Stimulated activated CD8-positive, alpha-beta memory T cell treated with anti-CD3 and anti-CD28 coated beads, Interleukin-7, amount 100 ng/mL, for 1 hour (primary cell): ENCODE measurements at places on chromosomes 12 and 14.

DNA sequence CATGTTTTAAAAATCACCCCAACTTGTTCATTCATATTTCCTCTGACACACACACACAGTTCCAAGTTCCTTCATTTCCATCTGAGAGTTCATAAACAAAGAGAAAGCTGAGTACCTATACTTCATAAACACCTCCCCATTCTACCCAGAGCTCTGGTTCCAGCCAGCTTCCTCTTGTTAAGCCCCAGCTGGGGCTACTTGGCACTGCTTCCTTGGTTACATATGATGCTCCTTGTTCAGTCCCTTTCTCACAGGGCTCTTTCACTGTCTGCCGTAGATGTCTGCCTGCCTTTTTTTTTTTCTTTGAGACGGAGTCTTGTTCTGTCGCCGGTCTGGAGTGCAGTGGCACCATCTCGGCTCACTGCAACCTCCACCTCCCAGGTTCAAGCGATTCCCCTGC, 77.5 kb downstream of the COX16 start:
- DNase-seq = no peak

GRCh38 chr12:106157802-106158201, 19.0 kb upstream of the NUAK1 start:
- DNase-seq = no peak

GRCh38 chr12:104495786-104496185, 39.0 kb downstream of the CHST11 start:
- no peak for DNase-seq

DNA sequence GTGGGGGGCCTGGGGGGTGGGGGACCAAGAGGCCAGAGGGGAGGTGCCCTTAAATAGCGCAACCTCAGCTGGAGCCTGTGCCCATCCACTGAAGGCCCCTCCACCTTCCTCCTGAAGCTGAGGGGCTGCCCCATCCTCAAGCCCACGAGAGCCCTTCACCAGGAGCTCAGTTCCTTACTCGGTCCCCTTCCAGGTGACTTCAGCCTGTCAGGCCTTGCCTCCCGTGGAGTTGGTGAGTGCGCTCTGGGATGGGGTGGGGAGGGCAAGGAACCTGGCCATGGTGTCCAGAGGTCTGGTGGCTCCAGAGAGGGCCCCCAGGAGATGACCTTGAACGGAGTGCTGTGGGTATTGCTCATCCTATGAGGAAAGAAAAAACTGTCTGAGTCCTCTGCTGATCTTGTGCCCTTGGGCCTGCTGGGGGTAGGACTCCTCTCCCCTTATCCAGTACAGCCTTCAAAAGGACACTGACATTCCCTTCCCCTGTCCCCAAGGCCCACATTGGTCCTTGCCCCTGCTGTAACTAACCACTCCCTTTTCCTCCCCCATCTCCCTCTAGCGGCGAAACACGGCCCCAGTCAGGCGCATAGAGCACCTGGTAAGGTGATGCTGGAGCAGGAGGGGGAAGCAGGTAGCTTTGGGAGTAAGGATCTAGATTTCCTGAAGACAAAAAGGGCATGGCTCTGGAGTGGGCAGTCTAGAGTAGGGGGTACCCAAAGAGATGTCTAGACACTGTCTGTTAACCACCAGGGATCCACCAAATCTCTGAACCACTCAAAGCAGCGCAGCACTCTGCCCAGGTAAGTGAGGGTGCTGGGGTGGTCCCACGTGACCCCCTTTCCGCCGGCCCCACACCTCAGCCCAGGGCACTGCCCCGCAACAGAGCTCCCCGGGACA, 3.6 kb downstream of the TNS2 start:
- DNase-seq = peak; percentile 23

DNA sequence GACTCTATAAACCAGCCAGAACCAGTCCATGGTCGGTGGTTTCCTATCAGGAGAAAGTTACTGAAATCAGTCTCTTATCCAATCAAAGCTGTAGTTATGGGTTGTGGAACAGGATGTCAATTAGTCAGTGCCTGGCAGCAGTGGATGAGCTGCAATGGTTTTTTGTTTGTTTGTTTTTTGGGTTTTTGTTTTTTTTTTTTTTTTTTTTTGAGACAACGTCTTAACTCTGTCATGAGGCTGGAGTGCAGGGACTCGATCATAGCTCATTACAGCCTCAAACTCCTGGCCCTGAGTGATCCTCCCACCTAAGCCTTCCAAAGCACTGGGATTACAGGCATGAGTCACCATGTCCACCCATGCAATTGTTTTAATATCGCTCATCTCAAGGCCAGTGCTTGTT, 113.3 kb upstream of the CAND1 start:
- DNase-seq = no peak

- no peak for DNase-seq
Observed at GRCh38 chr14:36579001-36579555, 3.3 kb downstream of the NKX2-8 start.

DNA sequence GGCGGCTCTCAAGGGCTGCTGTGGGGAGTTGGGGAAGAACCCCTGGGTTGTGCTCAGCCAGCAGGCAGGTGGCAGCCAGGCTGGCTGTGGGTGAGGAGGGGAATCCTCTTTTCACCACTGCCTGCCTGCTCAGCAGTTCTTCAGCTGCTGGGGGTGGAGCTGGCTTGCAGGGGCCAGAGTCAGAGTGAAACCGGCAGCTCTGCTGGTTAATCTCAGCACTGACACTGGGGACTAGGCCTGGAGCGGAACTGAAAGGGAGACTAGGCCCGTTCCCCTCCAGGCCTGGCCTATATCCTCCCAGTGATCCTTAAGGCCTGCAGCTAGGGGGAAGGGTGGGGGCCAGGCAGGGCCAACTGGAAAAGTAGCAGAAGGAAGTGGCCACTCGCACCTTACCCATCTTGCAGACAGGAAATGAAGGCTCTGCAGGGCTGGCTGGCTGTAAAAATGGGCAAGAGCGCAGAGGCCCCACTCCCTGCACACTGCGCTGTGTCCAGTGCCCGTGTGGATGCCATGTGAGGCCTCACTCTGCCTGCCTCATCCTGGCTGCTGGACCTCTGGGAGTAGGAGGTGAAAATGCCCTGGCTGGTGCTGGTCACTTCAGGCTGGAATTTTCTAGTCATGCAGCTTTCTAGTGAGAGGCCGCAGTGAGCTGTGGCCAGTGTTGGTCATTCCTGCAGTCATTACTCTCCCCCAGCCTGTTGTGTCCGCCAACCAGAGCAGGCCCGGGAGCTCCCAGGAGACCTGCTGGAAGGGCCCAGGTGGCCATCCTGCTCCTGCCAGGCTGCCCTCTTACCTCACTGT, 39.4 kb downstream of the SH2B3 start:
- peak; percentile 50 for DNase-seq

DNA sequence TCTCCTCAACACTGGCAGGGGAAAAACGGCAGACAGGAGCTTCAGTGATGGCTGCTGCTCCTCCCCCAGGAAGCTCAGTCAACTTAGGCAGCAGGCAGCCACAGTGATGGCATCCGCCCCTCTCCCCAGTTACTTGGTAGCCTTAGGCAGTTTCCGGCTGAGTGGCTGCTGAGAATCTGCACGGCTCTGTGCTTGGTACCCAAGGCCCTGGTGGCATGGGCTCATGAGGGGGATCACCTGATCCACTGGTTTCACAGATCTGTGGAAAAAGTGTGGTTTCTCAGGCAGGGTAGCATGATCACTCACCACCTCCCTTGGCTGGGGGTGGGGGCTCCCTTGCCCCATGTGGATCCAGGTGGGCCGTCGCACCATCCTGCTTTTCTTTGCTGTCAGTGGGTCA, 244.6 kb upstream of the MDGA2 start:
- DNase-seq = no peak

DNA sequence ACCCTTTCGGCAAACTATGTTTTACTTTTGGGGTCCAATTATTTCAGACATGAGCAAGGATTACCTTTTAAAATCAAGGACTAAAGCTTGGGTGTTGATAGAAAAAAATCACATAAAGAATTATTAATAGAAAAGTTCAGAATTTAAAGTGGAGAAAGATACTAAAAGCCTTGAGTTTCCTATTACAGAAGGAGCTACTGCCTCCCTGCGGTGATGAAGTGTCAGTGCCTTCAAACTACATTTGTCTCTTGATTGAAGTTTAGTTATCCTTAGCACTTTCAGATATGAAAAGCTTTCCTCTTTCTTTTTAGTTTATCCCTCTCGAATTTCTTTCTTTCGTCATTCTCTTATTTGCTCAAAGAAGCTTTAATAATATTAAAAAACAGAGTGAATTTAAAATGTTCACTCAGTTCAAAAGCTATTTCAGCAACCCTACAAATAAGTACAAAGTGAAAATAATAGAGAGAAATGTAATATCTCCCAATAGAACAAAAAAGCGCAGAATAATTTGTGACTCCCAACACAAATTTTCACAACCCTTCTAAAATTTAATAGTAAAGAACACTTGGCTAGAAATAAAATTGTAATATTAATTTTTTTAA, 87.6 kb downstream of the SEC23A start:
- DNase-seq = no peak

DNA sequence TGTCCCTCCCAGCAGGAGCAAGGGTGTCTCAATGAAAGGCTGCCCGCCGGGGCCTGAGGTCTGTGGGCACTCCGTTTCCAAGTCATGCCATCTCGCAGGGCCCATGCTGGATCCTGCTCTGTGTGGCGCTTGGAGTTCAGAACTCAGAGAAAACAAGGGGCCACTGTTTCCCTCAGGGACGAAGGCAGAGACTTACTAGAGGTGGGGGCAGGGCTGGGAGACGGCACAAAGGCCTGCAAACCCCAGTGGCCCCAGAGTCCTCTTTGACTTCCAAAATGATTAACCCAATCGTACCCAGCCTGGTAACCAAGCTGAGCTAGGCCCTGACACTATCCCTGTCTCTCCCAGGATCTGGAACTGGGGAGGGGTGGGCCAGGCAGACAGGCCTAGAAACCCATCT, 95.8 kb downstream of the ITPK1 start:
- DNase-seq = no peak

DNA sequence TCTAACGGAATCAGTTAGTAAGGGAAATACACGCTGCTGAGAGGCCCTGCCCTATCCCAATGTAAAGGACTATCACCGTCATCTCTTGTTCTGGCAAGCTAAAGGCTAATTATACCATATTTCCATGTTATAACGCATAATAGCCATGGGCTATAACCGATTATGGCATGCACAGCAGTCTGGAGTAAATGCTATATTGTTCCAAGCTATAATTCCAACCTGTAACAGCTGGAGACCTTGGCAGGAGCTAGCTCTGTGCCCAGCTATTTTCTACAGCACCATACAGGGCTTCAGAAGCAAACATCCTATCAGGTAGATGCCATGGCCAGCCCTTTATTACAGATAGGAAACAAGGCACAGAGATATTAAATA, 26.3 kb downstream of the SYNE3 start:
- no peak for DNase-seq

- DNase-seq = no peak
Observed at GRCh38 chr14:102487204-102487577, 22.4 kb downstream of the ANKRD9 start.

DNA sequence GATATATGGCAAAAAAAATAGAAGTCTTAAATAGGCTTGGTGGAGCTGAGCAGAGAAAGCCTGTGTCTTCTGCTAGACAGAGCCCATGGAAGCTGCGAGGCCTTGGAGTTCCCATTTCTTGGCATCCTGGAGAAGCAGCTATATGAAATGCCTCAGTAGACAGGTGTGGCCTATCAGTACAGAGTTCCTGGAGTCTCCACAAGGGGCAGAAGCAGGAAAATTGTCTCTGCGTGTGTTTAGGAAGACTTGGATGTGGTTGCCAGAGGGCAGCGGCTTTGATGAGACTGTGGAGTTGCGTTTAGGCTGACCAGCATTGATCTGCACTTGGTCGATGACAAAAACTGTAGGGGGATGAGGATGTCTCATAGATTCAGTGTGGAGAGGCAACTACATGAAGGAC, 334.5 kb upstream of the SEL1L start:
- no peak for DNase-seq

DNA sequence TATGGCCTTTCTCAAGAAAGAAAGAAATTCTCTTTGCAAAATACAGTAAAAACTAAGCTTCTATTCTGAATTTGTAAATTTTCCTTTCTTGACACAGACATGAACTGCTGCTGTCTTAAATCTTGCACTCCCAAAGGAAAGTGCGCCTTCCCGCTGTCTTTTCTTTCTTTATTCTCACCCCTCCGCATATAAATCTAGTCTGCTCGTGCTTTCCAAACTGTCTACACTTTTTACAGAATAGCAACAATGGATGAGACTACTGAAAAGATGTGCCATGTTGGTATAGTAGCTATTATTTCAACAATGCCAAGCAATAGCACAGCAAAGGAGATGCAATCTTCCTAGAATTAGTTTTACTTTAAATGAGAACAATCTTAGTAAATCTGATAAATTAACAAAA, 328.8 kb upstream of the PDE3A start:
- no peak for DNase-seq

GRCh38 chr14:58151133-58152013, 640 bp downstream of the ARMH4 start:
- no peak for DNase-seq

GRCh38 chr12:48956279-48957140, 777 bp downstream of the ARF3 start:
- no peak for DNase-seq

- DNase-seq = no peak
Observed at GRCh38 chr14:21038441-21039422, 3.4 kb upstream of the RNASE7 start.

DNA sequence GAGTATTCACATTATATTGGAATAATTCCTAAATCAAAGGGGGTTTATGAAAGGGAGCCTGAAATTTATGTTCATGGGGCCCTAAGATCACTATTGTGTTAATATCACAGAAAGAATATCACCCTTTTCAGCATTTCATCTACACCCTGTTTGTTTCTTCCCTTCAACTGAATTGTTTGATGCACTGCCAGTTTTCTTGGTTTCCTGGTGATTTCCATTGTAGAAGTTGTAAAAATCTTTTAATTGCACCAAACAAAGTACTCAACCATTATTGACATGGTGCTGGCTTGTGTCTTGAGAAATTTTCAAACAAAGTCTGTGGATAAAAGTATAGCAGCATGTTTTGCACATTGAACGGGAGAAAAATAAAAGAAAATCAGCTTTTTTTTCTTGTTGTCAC, 154.8 kb upstream of the PRKD1 start:
- no peak for DNase-seq

DNA sequence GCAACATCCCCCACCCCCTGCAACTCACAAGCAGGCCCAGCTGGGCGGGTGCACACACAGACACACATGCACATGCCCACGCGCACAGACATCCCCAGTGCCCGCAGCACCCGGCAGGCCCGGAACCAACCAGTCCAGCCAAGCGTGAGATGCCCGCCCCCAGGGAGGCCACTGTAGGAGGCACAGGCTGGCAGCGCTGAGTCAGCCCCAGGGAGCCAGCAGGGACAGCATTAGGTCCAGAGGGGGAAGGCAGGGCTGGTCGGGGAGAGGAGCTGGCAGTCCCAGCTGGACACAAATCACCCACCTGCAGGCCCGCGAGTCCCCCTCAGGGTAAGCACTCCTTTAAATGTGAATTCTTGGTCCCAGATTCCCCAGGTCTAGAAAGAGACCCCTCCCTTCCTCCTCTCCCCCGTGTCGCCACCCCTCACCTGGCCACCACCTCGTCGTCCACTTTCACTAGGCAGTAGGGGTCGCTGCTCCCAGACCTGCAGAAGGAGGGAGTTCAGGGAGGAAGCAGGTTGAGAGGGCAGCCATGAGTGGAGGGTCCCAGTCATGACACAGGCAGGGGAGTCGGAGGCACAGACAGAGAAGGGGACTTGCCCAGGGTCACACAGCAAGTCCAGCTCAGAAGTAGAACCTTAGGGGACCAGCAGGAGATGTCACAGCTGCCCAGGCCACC, 5.0 kb downstream of the RASAL1 start:
- no peak for DNase-seq

- DNase-seq = no peak
Observed at GRCh38 chr14:59631237-59631636, 54.6 kb upstream of the CCDC175 start.

- no peak for DNase-seq
Observed at GRCh38 chr12:108371801-108372344, 32.8 kb upstream of the CMKLR1 start.

GRCh38 chr12:26056335-26056734, 68.5 kb downstream of the BHLHE41 start:
- no peak for DNase-seq
